Prostate gland (tissue), 2 donors: ENCODE measurements at places on chromosomes 2 and 18.
A peak's percentile ranks its signal among the peaks of the same experiment; 100 is the strongest.

DNA sequence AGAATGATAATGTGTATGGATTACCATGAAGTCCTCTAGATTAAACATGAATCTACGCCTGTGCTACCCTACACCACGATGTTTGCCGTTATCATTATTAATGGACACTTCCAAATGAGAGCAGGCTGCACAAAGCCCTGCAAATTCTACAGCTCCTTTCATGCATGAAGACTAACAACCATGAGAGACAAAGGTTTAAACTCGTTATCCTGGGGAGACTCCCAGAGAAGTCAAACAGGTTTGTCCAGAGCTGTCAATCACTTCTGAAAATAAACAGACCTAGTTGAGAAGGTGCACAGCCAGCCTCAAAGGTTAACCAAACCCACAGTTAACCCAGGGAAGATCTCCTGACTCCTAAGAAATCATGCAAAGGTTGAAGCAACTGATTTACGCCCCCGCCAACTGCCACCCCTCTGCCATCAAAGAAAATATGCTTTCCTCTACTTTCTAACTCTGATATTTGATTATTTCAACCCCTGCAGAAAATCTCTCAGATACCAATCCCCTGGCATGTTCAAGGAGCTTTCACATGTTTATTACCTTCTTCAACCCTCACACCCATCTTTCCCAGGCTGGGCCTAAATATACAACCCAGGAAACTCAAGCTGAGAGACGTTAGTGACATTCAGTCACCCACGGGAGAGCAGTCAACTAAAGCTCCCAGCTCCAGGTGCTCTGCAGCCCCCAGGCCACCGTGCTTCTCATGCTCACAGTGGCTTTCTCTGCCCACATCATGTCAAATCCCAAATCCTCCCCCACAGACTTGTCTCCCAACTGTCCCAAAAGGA, 35.9 kb downstream of the MYO5B start:
- peak; percentile 73 for DNase-seq

DNA sequence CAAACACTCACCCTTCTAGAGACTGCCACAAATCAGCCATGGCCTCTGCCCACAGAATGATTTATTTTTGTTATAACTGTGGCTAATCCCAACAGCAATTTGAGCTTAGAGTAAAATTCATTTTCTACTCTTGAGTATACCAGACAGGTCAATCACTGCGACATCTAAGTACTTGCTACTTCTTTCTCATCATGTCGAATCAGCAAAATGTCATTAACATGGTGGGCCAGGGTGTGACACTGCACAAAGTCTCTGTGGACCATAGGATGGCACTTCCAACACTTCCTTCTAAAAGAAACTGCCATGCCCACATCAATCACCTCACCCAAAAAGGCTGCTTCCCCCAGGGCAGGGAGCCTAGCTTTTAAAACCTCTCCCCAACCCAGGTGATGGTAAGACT, 64.4 kb downstream of the KCNG3 start:
- no peak for DNase-seq

GRCh38 chr2:126656431-126657147, 631 bp downstream of the GYPC start:
- no peak for DNase-seq

- DNase-seq = no peak
These were observed 46.2 kb downstream of the MEIS1 start for GRCh38 chr2:66481100-66481549.

DNA sequence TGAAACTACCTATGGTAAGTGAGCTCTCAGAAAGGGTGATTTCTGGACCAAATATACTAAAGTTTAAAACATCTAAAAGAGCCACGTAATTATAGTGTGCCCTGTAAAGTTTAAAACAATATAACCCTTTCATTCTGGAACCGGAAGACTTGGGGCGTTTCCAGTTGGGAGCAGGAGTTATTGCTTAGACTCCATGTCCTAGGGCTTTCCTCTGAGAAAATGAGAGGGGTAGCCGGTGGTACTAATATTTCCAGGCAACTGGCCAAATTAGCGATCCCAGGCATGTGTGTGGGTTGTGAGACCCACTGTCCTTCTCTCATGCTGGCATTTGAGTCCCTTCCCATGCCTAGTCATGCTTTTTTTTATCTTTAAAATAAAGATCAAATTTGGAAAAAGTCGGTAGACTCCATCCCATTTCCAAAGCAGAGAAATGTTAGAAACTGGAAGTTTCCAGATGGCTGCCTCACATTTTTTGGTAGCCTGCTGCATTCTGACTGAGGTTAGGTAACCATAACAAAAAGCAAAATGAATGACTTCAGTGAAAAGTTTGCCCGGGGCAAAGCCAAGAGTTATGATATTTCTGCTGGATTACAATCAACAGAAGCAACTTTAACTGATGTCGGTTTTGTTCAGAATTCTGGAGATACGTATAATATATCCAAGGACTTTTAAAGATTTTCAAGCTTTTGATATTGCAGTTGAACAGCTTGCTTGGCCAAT, 227.4 kb downstream of the SS18 start:
- DNase-seq = no peak

- DNase-seq = no peak
These were observed 173.7 kb downstream of the CELF4 start for GRCh38 chr18:37391698-37392548.

DNA sequence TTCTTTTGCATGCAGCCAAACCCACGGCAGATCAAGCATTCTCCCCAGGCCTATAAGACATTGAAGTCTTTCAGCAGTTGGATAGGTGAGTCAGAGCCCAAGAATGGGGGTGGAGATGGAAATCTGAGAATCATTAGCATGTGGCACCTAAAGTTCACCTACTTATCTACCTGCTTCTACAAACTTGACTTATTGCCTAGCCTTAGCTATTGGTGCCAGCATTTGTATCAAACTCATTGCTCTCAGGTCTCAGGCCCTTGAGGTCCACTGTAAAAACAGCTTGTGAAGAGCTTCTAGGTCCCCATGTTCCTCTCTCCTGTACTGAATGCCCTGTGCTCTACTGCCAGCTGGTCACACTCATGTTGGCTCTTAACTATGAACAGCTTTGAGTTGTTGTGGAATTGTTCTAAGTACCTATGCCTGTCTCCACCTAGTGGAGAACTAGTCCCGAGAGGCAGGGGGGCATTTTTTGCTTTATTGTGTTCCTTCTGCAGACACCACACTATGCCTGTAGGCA, 278.4 kb upstream of the SPRED2 start:
- no peak for DNase-seq

DNA sequence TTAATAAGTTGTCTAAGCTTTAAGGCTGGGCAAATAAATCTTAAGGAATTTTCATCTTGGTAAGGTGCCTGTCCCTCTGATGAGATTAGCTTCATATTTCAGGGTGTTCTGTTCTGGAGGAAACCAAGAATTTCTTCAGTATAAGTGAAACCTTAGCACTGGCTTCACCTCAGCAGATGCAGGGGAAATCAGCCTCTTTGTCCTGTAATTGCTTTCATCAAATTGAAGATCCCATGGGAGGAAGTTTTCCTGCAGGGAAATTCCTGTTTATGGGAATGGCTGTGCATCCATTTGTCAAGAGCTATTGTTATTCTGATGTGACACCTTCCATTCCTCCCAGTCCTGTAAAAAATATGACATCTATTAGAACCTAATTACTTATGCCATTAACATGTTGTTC, 174.5 kb downstream of the PTPRM start:
- no peak for DNase-seq

DNA sequence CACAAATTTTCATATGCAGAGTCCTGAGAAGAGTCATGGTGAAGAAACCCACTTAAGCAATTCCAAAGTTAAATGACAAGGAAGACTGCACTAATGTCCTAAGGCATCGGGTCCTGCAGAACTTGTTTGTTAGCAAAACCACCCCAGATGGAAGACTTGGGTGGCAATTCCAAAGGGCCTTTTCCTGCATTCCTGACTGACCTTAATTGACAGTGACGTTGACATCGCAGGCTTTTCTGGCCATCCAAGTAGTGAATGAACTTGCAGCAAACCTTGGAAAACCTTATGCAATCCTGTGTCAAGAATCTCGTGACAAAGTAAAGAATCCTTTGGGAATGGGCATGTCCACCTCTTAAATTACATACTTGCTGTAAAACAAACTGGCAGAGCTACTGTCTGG, 112.5 kb upstream of the SH3BP4 start:
- no peak for DNase-seq

GRCh38 chr2:106843910-106844250, 42.1 kb downstream of the ST6GAL2 start:
- DNase-seq = no peak

DNA sequence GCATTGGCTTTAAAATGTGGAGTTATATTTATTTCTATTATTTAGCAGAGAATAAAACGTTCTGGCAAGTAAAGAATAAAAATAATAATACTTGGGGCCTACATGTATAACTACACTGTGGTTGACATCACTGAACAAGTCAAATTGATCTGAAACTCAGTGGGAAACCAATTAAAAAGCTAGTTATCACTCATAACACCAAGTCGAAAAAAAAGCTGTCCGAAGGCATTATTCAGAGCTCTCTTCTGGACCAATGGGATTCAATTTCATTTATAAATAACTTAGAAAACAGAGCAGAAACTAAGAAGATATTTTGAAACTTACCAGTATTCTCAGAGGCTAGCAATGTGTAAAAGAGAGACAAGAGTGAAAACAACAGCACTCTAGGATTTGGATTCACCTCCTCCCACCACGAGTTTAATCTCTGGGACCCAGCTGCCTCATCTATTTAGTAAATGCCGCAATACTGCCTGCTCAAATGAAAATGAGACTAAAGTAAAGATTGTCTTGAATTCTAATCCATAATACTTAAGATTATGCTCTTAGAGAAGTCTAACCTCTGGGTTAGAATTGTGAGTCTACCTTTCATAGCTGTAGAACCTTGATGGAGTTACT, 128.4 kb downstream of the NBAS start:
- DNase-seq = no peak

- DNase-seq = no peak
These were observed 10.6 kb upstream of the BOK start for GRCh38 chr2:241547781-241548450.

- DNase-seq = no peak
These were observed 937.7 kb downstream of the CPS1 start for GRCh38 chr2:211494085-211494484.

GRCh38 chr2:2326068-2327040, 4.7 kb downstream of the MYT1L start:
- DNase-seq = no peak

DNA sequence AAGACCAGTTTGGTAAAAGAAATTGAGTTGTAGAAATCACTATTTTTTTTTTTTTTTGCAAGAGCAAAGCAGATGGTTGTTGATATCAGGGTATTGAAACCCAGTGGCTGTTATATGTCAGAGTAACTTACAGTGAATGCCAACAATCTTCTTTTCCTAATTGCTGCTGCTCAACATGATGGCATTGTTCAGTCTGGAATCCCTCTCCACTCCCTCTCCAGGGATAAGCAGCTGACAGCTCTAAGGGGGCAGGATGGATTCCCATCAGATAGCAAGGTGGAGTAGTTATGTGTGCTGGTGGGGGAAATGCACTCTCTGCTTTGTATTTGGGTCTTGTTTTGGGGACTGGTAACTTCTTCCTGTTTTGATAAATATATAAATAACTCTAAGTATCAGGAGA, 200.0 kb downstream of the PIK3C3 start:
- no peak for DNase-seq

GRCh38 chr2:175396696-175397095, 215.2 kb upstream of the ATP5MC3 start:
- no peak for DNase-seq

DNA sequence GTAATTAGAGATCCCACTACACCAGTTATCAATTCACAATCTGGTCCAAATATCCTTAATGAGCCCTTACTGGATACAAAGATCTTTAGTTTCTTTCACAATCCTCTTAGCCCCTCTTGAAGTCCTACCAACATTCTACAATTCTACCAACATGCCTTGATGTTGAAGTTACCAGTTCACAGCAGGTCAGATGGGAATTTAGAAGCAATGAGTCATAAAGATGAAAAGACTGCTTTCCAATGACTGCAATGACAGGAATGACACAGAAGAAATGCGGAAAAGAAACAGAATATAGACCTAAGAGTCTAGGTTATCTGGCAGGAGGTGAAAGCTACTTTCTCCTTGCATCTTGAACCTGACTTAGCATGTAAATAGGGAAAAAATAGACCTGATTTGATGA, 24.5 kb downstream of the RTTN start:
- no peak for DNase-seq

GRCh38 chr18:66222174-66222573, 381.7 kb downstream of the CDH19 start:
- no peak for DNase-seq

- no peak for DNase-seq
These were observed 183.4 kb upstream of the TANK start for GRCh38 chr2:160976797-160977196.

GRCh38 chr18:50441016-50441415, 66.2 kb downstream of the SKA1 start:
- no peak for DNase-seq

DNA sequence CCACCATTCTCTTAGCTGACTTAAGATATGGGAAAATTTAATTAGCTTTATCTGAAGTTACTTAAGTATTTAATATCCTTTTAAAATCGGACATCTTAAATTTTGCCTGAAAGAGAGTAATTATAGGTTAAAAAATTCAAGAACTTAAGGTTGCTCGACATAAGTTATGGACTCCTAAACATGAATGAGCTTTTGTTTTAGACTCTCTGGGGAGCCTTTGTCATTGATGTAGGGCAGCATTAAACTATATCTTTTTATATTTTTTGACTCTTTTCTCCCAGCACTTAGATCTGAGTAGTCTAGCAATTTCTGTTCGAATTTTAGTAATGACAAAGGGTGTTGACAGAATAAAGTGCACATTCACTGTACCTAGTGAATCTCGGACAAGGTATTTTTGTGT, 4.7 kb downstream of the PHLPP1 start:
- DNase-seq = no peak

DNA sequence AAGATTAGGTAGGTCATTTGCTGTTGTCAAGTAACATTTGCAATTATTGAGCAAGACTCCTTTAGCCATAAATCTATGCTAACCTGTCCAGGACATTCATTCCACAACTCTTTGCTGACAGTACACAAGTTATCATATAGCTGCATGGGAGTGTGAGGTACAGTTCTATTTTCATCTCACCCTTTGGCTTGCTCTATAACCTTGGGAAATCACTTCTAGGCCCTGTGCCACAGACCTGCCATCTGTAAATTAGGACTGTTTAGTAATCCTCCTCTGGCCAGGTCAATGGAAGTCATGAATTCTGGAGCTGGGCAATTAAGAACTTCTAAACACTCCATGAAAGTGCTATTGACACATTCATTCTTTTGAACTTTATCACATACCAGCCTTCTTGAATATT, 34.6 kb upstream of the PAIP2B start:
- no peak for DNase-seq

GRCh38 chr2:169468841-169469240, 10.5 kb upstream of the BBS5 start:
- no peak for DNase-seq

DNA sequence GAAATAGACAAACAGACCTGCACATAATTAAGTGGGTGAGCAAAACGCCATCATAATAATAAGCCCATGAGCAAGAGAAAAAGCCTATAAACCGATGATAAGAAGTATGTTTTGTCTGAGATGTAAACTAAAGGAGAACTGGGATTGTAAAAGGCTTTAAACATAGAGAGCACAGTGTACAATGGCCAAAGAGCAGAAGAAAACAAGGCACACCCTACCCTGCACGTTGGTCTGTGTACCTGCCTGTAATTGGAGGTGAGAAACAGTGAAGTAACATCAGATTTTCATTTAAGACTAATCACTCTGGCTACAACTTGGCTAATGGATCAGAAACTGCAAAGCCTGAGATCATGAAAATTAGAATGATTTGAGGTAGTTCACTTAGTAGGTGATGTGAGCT, 1094.7 kb upstream of the GYPC start:
- DNase-seq = no peak

GRCh38 chr18:62085756-62086155, 101.1 kb downstream of the PIGN start:
- DNase-seq = no peak

- DNase-seq = peak; percentile 82
These were observed 21.5 kb upstream of the BIN1 start for GRCh38 chr2:127128445-127128904.
